DMS153 (cell line): ENCODE measurements at places on chromosomes 16 and 17.

GRCh38 chr17:33580215-33580614, 287.1 kb upstream of the ASIC2 start:
- no peak for DNase-seq

DNA sequence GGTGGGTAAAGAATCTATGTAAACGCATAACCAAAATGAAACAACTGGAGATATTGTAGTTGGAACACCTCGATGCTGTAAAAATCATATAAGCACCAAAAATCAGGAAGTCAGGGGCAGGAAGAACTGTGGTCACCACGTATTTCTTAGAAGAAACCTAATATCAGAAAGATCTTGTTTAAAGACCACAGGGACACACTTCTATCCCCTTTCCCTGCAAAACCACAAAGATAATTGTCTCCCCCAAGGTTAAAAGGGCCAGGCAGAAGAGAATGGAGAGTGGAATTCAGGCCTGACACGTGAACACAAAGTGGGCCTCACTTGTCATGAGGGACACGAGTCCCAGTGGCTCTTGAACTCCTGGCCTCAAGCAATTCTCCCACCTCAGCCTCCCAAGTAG, 68.1 kb downstream of the GSG1L start:
- no peak for DNase-seq

GRCh38 chr16:79093554-79093967, 507.0 kb downstream of the MAF start:
- no peak for DNase-seq

DNA sequence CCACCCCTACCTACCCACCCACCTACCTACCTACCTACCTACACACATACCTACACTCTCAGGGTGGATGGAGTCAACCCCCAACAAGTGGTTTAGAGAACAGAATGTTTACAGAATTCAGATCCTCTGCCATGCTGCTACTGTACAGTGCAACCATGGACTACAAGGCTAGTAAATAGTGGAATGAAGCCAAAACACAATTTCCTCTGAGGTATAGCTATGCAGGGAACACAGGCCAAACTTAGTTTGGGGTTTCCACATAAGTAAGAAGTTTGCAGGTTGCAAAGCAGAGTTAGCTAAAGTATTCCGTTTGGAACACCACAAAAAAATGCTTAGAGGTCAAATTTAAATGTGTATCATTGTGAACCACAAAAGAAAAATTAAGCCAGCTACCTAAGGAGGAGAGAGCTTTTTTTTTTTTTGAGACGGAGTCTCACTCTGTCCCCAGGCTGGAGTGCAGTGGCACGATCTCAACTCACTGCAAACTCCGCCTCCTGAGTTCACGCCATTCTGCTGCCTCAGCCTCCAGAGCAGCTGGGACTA, 2.7 kb upstream of the AP1G1 start:
- no peak for DNase-seq

DNA sequence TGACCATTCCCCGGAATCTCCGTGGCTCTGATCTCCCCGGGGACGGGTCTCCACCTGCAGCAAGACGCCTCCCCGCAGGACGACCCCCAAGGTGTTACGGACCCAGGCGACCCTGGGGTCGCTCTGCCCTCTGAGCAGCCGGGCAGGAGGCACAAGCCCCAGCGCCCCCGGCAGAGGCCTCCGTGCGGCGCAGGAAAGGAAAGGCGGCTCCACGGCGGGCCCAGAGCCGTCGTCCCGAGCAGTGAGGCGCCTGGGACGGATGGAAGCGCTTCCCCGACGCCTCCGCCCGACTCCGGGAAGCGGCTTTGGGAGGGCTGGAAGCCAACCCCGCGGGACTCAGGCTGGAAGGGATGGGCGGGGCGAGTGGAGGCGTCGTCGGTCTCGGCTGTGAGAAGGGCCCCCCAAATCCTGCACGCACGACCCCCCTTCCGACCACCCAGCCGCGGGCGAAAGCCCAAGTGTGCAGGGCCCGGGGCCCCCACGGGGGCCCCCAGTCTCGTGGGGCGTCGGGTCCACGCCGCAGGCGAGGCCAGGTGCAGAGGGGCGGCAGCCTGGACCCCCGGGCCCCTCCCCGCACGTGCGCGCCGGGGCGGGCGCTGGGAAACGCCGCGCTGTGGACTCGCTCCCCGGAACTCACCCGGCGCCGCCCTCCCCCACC, 32.7 kb upstream of the RPH3AL start:
- no peak for DNase-seq

- peak; percentile 1 for DNase-seq
These were observed 1.6 kb downstream of the SLC47A2 start for GRCh38 chr17:19714542-19715411.

- DNase-seq = no peak
These were observed 791 bp upstream of the SUPT4H1 start for GRCh38 chr17:58352596-58353388.

DNA sequence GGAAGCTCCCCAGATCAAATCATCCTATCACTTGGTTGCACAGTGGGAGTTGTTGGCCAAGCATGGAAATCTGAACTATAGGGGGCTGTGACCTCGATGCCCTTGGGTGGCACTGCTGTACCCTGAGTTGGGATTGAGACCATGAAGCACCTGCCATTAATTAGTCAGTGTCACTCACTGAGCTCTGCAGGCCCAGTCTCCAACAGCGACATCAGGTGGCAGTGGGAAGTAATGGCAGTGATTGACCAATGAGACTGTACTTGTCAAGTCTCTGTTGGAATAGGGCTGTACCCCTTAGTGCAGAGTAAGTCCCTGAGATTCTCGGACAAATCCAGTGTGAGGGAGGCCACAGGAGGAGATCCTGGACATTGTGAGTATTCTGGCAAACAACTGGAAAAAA, 118.0 kb upstream of the RPL38 start:
- DNase-seq = no peak
